ENCODE measurements at places on chromosomes 13 and 19.

GRCh38 chr13:78607409-78608251, 4.3 kb upstream of the POU4F1 start:
- DNase-seq = no peak

GRCh38 chr13:98441056-98441676, 135.7 kb downstream of the STK24 start:
- DNase-seq = no peak

- no peak for DNase-seq
Observed at GRCh38 chr19:41937525-41938468, 9.5 kb upstream of the ERFL start.

GRCh38 chr13:44306371-44307192, 67.0 kb upstream of the SERP2 start:
- DNase-seq = no peak

DNA sequence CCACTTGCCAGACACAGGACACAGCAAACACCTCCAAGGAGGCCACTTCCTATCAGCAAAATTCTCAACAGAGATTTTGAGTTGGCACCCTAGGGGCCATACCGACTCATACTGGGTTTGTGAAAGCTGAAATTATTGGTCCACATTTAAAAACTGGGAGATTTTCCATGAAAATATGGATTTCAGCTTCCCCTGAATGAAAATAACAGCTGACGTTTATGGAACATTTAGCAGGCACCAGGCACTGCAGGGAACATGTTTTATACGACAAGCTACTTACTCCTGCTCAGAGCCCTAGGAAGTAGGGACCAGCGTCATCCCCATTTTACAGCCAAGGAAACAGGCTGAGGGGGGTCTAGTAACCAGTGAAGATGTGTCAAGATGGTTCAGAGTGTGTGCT, 169.3 kb downstream of the IER2 start:
- DNase-seq = no peak

- no peak for DNase-seq
Observed at GRCh38 chr13:43916828-43917227, 37.1 kb downstream of the LACC1 start.

DNA sequence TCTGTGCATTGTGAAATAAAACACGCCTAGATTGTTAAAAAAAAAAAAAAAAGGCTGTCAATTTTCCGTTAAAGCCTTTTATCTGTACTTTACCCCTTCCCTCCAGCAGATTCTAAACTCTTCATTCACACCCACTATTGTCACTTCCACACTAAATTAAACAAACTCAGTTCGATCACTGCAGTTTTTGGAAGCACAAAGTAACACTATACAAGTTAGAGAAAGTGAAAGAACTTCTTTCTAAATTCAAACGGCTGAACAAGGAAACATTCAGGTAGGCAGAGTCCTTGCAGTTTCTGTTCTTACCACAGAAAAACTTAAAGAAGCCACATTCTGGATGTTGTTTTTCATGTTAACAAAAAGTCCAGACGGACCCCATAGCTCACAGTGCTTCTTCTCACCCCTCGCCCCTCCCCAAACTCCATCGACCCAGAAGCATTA, 27.5 kb upstream of the UBE2L5 start:
- DNase-seq = no peak

DNA sequence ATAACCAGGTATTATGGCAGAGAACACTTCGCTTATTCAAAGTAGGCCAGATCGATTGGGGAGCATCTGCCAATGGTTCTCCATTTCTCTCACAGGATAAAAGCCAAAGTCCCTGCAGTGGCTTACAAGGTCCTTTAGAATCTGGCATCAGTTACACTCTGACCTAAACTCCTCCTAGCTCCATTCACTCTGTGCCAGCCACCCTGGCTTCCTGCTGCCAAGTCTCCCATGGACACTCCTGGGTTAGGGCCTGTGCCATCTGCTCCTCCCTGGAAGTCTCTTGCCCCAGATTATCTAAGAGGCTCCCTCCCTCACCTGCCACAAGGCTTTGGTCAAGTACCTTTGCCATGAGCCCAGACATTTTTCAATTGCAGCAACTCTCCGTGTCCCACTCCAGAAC, 649.2 kb downstream of the DACH1 start:
- DNase-seq = no peak

DNA sequence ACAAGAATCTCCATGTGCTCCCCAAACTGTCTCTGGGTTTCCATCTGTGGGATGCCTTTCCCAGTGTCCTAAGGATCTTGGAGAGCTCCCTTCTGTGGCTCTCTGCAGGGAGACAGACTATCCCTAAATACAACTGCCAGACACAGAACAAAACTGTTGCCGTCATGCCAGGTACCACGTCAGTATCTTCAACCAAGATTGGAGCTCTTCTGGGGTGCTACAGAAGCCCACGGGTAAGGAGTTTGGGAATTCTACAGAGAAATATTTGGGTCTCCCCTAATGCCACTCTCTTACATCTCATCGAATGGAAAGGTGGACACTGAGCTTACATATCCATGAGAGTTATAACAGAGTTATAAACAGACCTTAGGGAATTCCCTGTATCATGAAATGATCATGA, 4.9 kb upstream of the MBD3L3 start:
- DNase-seq = no peak

GRCh38 chr19:56124578-56124977, 3.5 kb upstream of the ZNF787 start:
- DNase-seq = no peak

DNA sequence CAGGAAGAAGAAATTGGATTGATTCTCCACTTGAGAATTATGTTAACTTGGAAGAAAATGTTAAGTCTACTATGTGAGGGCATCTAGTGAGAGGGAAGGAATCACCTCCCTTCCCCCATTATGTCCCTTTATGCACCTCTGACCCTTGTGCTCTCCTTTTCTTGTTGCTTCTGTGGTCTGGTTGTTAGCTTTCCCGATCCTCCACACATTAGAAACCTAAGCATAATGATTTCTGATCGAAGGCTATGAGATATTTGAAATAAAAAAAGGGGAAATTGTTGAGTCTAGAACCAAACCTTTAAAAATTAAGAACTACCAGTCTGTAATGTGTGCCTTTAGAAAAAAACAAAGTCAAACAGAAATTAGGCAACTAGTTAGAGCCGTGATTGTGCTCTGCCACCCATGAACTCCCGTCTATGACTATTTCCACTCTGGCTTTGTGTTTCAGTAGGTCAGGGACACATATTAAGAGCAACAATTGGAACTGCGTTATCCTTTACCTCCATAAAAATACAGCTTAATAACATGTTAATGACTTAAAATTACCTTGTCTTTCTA, 463 bp upstream of the GPC6 start:
- DNase-seq = no peak

All from NCI-H1930 (cell line).